ENCODE measurements at places on chromosomes 1 and 21.

- no peak for ATAC-seq
Observed at GRCh38 chr1:164092603-164093353, 466.2 kb upstream of the PBX1 start.

GRCh38 chr21:25079053-25079452 is 528.2 kb downstream of the MRPL39 start:
- ATAC-seq: no peak

DNA sequence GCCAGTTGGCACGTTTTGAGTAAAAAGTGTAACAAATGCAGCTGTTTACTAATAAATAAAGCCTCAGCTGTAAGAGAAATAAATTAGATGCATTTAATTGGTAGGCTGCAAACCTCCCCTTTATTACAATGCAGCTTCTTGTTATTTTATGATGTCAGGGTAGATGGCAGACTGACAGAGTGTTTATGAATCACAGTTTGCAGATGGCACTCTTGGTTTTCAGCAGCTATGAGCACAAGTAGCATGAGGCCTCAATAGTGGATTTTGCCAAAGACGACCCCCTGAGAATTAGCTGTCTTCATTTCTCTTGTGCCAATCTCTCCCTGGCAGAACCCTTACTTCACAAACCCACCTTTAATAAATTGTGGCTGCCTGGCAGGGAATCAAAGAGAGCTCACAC is 161.2 kb upstream of the C1orf87 start:
- no peak for ATAC-seq

DNA sequence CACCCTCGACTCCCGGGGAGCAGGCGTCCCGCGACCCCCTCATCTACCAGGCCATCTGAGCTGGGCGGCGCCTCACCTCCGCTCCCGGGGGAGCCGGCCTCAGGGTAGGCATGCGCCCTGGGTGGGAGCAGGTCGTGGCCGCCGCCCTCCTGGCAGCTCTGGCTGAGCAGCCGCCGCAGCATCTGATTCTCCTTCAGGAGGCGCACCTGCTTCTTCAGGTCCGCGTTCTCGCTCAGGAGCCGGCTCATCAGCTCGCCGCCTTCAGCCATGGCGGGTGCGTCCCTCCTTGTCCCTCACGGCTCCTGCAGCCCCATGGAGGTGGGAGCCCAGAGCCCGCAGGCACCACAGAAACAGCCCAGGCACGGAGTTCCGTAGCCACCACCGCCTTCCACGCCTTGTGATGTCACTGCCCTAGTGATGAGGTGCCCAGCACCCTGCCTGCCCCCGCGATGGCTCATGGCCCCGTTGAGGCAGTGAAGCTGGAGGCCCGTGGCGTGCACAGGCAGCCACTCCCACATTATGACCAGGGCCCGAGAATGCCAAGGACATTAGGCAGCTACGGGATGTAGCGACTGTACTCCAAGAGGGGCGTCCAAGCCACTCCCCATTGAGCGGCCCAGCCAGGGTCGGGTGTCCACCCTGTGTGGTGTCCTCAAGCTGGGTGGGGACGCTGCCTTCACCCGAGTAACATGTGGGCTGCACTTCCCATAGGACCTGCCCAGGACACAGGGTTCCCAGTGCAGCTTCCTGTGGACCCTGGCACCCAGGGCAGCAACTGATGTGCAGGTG is 1.5 kb downstream of the SPATC1L start:
- no peak for ATAC-seq

DNA sequence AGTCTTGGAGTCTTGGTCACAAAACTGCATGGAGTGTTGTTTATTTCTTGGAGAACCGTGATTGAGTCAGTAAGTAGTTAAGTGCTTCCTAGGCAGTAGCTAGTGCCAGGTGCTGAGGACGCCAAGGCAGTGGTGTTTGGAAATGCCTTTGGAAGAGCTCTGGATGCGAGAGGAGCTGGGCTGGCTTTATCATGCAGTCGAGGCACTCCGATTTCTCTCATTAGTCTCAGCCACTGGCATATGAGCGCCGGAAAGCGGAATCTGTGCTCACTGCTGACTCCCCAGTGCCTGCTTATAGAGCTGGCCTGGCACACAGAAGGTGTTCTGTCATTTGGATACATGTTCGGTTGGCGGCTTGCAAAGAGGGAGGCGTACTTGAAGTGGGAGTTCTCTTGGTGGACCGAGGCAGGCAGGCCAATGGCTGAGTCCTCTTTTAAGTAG is 3.6 kb downstream of the TENT5C start:
- no peak for ATAC-seq

GRCh38 chr1:56644919-56645676 is at the start of gene PRKAA2:
TSS of gene PRKAA2 (plus strand) at chr1:56645314. CDS start at chr1:56645388, 74 bp downstream.
- ATAC-seq: peak; percentile 70

DNA sequence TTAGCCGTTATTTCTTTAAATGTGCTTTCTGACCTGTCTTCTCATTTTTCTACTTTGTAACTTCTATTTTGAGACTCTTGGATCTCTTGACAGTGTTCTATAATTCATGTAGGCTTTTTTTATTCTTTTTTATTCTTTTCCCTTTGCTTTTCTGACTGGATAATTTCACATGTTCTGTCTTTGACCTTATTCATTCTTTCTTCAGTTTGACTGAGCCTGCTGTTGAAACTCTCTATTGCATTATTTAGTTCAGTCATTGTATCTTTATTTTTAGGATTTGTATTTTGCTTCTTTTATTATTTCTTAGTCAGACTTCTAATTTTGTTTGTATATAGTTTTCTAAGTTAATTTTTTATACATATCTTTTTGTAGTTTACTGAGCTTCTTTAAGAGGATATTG is 66.1 kb downstream of the DNAH14 start:
- no peak for ATAC-seq

GRCh38 chr1:107695341-107695740 is 269.6 kb downstream of the VAV3 start:
- ATAC-seq: no peak

- ATAC-seq: no peak
Observed at GRCh38 chr1:78440381-78440793, 50.4 kb upstream of the PTGFR start.

DNA sequence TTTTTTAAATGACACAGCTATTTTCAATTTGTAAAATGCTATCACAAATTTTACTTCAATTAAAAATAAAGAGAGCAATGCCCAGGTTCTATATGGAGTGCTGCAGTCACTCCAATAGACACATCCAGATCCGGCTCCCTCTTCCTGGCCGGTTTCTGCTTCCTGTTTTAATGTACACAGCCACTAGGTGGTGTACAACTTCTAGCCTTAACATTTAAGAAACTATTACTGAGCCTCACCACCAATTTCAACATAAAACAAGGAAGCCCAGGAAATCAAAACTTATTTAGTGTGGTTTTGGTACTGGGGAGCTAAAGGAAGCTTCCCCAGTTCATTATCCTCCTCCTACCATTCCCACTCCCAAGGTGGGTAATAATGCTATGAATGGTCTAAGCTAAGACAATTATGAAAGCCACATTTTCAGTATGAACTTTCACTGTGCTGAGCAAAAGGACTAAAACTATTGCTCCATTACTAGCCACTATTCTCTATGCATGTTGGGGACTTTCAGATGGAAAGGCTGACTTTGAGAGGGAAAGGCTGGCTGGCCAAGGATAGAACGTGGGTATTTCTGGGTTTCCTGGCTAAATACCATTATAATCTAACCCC is 25.5 kb upstream of the MTMR11 start:
- peak; percentile 60 for ATAC-seq

- ATAC-seq: no peak
Observed at GRCh38 chr21:37636152-37636860, 269.7 kb downstream of the DYRK1A start.

GRCh38 chr1:39643705-39644104 is 4.3 kb upstream of the HEYL start:
- ATAC-seq: no peak

DNA sequence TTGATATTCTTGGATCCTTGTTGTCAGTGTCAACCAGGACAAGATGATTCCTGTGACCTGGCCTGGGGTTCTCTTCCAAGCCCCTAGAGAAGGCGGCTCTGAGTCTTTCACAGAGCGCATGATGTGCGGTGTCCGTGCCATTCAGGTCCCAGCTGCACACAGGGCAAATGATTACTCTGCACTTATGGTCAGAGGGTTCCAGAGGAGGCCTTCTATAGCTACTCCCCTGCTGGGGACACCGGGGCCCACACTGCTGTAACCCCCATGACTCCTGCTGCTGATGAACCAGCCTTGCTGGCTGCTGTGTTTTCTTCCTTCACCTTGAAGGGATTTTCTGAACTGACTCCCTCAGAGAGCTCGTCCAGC is 1.5 kb downstream of the PTGFRN start:
- no peak for ATAC-seq

All from stimulated activated memory B cell treated with anti-CD40 and anti-IgM and Interleukin-4, amounts not matched to agents 10 μg/mL and 1 μg/mL and 100 μg/mL, for 72 hours (primary cell).